Ovary (tissue), 10 donors: ENCODE measurements at places on chromosomes 5 and 9.

GRCh38 chr5:17436761-17437221 lies 61.2 kb upstream of the TAF11L2 start:
- no peak for DNase-seq

GRCh38 chr5:6085341-6085860 lies 292.9 kb downstream of the MED10 start:
- no peak for DNase-seq

DNA sequence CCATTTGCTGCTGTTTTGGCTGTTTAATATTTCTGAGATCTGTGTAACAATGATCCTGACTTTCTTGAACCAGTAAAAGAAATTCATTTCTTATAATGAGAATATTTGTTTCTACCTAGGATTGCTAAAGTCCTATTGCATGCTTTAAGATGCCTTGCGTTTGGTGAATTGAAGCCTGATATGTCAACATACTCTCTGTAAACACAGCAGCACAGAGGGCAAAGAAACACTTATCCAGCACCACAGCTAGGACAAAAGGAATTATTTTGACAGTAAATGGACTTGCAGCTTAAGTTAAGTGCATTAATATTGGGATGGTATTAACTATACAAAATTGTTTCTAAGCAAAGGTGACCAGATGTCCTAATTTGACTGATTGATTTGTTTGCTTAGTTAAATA lies 2031.2 kb upstream of the CDH6 start:
- DNase-seq = no peak

GRCh38 chr5:180050121-180050940 lies 21.2 kb downstream of the RNF130 start:
- DNase-seq = no peak

GRCh38 chr9:38652044-38652443 lies 31.6 kb upstream of the ANKRD18A start:
- no peak for DNase-seq

GRCh38 chr5:1665231-1665630 lies 134.4 kb downstream of the MRPL36 start:
- DNase-seq = no peak

GRCh38 chr9:131099102-131099606 lies 2.8 kb downstream of the AIF1L start:
- DNase-seq = no peak

DNA sequence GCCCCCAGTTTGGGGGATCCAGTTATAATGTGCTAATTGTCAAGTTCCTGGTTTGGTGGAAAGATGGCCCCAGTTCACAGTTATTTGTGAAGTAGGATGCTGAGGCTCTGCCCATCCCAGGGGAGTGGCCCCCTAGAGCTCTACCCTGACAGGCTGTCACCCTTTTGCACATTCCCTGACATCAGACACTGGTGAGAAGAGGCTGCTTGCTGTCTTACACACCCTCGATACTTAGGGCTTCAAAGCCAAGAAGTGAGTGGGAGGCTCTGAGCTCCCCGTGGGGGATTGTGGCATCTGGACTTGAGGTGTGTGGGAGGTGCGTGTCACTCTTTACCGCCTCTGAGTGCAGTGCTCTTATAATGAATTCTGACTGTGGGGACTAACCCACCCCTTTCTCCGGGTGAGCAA lies 168.5 kb downstream of the DOCK2 start:
- no peak for DNase-seq

GRCh38 chr5:139951296-139951924 lies 91.7 kb downstream of the NRG2 start:
- no peak for DNase-seq

GRCh38 chr5:128225245-128226030 lies 141.9 kb downstream of the SLC12A2 start:
- no peak for DNase-seq

DNA sequence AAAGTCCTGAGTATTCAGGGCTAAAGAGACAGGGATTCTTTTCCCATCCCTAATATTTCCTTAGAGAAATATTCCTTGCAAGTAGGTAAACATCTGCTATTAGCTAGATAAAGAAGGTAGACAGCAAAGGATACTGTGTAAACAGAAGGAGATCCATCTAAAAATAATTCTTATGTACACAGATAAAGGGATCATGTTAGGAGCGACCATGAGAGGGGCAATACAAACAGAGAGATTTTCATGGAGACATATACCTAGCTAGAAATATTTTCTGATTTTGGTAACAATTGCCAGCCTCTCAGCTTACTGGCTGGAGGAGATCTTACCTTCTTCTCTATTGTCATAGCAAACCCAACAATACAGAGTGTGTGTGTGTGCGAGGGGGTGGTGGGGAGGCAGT lies 184.6 kb upstream of the DMAC1 start:
- no peak for DNase-seq

GRCh38 chr9:105144841-105145240 lies 99.6 kb upstream of the SLC44A1 start:
- no peak for DNase-seq

GRCh38 chr5:9716838-9717281 lies 86.7 kb upstream of the TAS2R1 start:
- no peak for DNase-seq

- DNase-seq = no peak
Observed at GRCh38 chr5:33934176-33934575, 2.0 kb upstream of the RXFP3 start.

DNA sequence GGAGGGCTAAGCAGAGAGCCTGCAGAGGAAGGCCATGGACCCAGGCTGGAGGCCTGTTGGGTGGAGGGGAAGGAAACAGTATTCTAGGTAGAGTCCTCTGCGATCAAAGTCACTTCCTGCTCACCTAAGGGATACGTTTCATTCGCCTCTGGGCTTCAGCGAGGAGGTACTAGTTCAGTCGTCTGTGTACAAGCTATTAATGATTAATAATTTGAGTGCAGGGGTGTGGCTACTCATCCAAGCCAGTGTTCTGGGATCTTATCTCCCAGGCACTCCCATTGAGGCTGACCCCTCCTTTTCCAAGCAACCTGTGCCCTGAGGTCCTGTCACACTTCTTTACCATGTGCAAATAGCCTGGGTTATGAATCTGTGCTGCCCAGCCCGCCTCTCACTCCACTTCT lies 25.2 kb downstream of the RALGPS1 start:
- no peak for DNase-seq

DNA sequence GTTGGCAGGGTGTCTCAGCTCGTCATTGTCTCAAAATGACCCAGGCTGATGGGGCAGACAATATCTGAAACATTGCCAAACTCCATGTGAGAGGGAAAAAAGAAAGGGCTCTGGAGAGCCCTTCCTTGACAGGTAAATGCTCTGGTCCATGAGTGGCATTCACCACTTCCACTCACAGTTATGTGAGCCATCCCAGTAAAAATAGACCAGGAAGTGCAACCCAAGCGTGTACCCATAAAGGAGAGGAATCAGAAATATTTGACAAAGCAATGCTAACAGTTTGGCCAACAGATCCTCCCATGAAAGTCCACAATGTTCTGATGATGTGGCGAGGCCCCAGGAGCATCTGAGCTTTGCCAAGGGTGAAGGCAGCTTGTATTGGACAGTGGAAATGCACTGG lies 49.4 kb downstream of the ASTN2 start:
- no peak for DNase-seq

GRCh38 chr9:82680179-82680935 lies 382.6 kb downstream of the RASEF start:
- DNase-seq = no peak

- no peak for DNase-seq
Observed at GRCh38 chr9:6889868-6890267, 132.1 kb downstream of the KDM4C start.

- DNase-seq = no peak
Observed at GRCh38 chr5:130104895-130105688, 200.8 kb downstream of the CHSY3 start.

DNA sequence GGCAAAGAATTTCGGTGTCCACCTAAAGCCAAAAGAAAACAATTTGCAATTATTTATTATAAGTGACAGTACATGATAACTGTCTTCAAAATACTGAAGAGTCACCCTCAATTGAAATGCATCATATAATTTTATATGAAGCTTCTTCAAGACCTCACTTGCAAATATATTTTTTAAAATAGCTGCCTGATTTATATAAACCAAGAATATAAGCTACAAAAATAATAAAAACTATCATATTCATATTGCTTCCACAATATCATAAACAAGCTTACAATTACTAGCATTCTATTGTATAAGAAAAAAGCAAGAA lies 144.1 kb downstream of the CETN3 start:
- DNase-seq = no peak

GRCh38 chr5:56382896-56383295 lies 149.8 kb upstream of the ANKRD55 start:
- DNase-seq = no peak

- DNase-seq = no peak
Observed at GRCh38 chr5:118447350-118447749, 541.0 kb downstream of the DTWD2 start.

DNA sequence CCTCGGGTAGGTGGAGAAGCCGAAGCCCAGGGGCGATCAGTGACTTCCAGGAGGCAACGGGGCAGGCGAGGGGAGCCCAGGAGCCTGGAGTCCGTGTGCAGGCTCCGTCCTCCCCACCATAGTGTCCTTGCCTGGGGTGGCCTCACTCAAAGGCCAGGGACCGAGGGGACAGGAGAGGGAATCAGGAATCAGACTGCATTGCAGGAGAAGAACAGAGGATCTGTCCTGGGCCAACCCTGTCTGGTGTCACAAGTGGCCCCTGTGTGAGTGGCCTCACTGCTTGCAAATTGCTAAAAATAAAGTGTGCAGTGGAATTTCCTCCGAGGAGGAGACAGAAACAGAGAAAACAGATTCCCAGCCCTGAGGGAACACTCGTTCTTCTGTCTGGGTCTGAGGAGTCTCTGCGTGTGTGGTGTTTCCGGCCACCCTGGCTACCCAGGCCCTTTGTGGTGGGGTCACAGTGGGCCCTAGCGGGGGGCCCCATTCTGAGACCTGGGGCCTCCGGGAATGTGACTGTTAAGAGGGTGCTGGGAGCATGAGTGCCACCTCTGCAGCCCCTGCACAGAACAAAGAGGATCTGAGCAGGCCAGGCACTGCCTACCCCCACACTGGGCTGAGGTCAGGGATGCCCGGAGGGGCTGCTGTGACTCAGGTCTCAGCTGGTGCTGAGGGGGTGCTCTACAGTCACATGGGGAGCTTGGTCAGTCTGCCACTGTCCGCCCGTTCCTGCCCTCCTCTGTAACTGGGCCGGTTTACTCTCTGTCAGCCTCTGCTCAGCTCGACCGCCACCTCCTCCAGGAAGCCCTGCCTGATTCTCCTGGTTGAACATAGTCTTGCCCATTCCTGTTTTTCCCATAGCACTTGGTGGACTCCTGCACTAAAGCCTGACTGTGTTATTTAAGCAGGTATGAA lies 7.4 kb downstream of the TRAF1 start:
- DNase-seq = no peak

DNA sequence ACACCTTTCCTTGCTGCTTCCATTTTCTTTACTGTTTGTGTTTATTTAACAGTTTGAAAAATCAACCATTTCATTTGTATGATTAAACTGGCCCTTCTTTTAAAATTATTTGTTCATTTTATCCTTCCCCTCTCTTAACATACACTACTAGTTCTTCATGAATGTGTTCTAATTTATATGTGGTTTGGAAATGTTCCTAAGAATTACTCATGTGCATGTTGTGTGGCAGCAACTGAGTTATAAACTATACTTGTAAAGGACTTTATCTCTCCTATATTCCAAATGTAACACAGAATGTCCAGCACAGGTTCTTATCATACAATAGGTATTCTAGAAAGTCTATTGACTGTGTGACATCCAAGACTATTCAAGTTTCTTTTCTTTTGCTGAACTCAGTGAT lies 358.2 kb upstream of the MEF2C start:
- DNase-seq = no peak

GRCh38 chr5:4857761-4858160 lies 282.4 kb upstream of the ADAMTS16 start:
- no peak for DNase-seq

GRCh38 chr5:17069995-17070511 lies 134.0 kb upstream of the MYO10 start:
- peak; percentile 46 for DNase-seq

- no peak for DNase-seq
Observed at GRCh38 chr9:34540827-34541226, 18.0 kb upstream of the ENHO start.

DNA sequence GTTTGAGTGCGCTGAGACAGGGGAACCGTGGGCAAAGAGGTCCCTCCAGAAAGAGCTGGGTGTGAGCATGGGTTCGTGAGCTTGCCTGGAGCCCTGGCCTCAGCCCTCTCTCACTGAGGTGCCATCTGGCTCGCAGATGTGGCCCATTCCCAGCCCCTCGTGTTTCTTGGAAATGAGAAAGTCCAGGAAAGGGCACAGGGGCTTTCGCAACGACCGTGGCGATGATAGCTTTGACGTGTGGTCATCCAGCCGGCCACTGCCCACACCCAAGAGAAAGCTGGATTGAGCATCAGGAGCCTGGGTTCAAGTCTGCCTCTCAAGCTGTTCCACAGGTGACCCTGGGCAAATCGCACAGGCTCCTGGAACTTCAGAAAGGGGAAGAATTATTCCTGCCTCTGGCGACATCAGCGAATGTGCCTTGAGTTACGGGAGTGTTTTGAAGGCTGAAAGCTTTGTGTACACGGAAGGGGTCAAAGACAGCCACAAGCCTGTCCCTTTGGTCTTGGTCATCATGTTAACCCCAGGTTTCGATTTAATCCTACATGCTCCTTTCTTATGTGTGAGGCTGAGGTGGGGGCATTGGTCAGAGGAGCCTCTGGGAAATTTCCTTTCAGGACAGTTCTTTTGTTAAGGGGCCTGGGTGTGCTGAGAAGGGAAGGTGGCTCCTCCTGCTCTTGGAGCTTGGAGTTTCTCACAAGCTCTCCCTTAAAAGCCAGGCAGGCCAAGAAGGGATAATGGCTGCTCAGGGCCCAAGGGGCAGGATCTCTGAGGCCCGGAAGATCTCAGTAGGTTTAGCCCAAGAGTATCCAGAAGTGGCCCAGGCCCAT lies 41.7 kb upstream of the IL17B start:
- no peak for DNase-seq

DNA sequence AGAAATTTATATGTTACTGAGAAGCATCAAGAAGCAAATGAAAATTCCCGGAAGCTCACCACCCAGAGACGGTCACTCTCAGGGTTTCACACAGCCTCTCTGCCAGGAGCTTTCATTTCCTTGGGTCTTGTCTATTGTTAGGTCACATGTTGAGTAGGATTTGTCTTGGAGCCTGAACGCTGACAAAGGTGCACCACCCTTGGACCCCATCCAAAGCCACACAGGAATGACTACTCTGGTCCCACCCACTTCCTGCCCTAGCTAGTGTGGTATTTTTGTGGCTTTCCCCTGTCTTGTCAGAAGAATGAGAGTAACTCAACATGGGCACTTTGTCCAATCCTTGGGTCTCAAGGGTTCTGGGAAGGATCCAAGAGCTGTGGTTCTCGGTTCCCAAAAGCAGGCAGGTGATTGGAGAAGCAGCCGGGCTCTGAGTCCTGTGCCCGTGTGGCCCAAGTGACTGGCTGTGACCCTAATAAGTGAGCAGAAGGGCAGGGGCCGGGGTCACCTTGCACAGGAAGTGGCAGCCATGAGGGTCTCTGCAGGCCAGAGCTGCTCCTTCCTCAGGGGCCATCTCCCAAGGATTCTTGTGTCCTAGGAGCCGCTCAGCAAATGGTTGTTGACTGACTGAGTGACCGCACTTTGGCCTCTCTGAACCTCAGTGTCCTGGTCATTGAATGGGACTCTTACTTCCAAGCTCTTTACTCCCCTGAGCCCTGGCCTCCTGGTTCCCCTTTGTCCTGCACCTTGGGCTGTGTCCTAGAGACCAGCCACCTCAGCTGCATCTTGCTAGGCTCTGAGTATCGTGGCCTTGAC lies 6.9 kb downstream of the FGD3 start:
- no peak for DNase-seq
